Cardiac fibroblast (primary cell): ENCODE measurements at places on chromosomes 5 and 9.

- peak; percentile 20 for DNase-seq
Observed at GRCh38 chr9:101409079-101409477, 10.4 kb downstream of the ZNF189 start.

- DNase-seq = peak; percentile 69
Observed at GRCh38 chr9:114339130-114339908, 9.7 kb downstream of the ORM2 start.

GRCh38 chr5:159799701-159800100, 116.6 kb upstream of the ADRA1B start:
- DNase-seq = no peak

- DNase-seq = no peak
Observed at GRCh38 chr5:86716121-86716520, 98.4 kb downstream of the COX7C start.

GRCh38 chr5:77010243-77010642, 20.0 kb upstream of the AGGF1 start:
- no peak for DNase-seq
